ENCODE measurements at places on chromosomes 4 and X.

- DNase-seq, result no peak
These were observed 100.2 kb downstream of the LIMCH1 start for GRCh38 chr4:41638203-41638602.

GRCh38 chr4:144902614-144903013, 195.4 kb downstream of the ANAPC10 start:
- no peak for DNase-seq

DNA sequence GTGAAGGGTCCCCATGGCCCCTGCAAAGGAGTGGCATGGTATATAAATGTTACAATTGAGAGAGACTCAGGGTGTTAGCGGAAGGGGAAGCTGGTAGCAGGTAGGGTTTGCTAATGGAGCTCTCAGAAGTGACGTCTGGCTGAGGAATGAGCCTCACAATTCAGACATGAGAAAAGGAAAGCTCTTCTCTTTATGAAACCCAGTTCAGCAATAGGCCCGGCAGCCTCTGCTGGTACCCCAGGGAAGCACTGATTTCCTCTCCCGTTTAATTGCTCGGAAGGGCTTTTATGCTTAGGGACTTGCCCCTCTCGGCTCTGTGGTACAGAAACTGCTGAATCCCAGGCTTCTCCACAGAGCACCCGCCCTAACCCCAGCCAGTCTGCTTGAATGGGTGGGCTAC, 19.4 kb upstream of the AFAP1 start:
- DNase-seq, result no peak

- no peak for DNase-seq
These were observed 25.4 kb upstream of the AFAP1 start for GRCh38 chr4:7964890-7965662.

- no peak for DNase-seq
These were observed 77.2 kb downstream of the ANKRD50 start for GRCh38 chr4:124635331-124635730.

- DNase-seq, result no peak
These were observed 133.1 kb downstream of the AFAP1 start for GRCh38 chr4:7806338-7807090.

DNA sequence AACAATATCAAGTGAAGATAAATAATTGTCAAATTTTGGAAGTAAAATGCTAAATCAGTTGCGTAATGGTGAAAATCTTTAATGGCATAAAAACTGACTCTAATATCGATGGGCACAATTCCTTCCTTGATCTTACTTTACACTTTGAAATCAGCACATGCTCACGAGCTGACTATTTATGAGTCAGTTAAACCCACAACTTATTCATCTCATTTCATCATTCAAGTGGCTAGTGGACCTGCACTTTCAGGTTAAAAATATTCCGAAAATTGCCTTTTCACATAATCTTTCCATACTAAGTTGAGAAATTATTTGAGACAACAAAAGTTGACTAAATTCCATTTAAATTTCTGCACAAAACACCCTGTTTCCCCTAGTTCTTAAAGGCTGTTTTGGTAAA, 582.1 kb upstream of the TENM3 start:
- DNase-seq, result peak; percentile 42

DNA sequence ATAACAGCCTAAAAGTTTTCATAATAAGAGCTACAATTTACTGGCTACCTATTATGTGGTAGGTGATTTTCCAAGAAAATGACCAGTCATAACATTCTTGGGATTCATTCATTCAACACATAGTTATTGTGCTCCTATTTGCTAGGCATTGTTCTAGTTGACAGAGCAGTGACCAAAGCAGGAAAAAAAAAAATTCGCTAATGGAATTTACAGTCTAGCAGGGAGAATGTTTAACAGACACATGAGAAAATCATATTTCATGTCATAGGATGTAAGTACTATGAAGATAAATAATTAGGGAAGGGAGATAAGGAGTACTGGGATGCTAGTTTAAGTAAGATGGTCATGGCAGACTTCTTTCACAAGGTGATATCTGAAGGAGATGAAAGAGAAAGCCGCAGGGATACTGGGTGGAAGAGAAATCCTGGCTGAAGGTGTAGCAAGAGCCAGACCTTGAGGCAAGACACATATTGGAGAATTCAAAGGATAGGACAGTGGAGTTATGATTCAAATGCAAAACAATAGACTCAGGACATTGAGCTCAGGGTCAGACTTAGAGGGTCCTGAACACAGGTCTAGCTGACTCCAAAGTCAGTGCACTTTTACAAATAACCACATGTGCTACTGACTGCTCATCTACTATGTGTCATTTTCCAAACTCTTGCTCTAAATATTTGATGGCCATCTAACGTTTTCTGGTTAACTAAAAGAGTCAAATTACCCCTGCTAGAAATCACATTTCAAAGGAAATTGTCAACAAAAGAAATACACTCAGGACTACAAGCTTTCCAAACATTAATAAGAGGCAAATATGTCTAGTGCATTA, 20.4 kb downstream of the SPCS3 start:
- no peak for DNase-seq

- DNase-seq, result no peak
These were observed 11.4 kb downstream of the SYN1 start for GRCh38 chrX:47608130-47608810.

GRCh38 chr4:74395633-74396032, 30.7 kb downstream of the EREG start:
- no peak for DNase-seq

GRCh38 chr4:37922328-37922727, 31.4 kb downstream of the TBC1D1 start:
- peak; percentile 63 for DNase-seq

GRCh38 chr4:10120943-10121567, 4.5 kb upstream of the WDR1 start:
- DNase-seq, result no peak

DNA sequence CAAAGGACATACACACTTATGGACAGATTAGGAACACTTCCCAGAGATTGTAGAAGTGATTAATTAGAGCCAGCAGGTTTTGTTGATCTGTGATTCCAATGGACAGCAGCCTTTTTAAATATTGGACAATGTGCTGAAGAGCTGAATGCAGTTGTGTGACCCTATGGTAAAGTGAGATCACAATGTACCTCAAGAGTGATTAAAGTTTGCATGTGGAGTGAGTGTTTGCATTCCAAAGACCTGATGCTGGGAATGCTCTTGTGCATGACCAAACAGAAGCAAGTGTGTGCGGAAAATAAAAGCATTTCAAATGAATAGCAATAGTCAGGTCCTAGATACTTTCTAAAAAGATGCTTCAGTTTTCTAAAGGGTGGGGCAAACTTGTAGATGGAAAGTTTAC, 154.1 kb downstream of the BANK1 start:
- DNase-seq, result no peak

DNA sequence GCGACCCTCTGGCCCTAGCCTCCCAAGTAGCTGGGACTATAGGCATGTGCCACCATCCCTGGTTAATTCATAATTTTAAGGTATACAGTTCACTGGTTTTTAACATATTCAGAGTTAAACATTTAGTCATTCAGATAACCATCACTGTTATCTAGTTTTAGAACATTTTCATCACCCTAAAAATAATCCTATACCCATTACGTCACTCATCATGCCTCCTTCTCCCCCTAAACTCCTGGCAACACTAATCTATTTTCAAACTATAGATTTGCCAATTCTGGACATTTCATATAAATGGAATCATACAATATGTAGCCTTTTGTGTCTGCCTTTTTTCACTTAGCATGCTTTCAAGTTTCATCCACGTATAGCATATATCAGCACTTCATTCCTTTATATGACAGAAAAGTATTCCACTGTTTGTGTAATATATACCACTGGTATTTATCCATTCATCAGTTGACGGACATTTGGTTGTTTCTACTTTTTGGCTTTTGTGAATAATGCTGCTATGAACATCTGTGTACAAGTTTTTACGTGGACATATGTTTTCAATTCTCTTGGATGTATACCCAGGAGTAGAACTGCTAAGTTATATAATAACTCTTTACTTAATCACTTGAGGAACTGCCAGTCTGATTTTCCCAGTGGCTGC, 32.0 kb upstream of the RPS3A start:
- DNase-seq, result no peak

- DNase-seq, result peak; percentile 60
These were observed 160.3 kb downstream of the OR13H1 start for GRCh38 chrX:131704136-131704695.

- DNase-seq, result peak; percentile 27
These were observed 444.9 kb downstream of the RAPGEF2 start for GRCh38 chr4:159547645-159548308.

DNA sequence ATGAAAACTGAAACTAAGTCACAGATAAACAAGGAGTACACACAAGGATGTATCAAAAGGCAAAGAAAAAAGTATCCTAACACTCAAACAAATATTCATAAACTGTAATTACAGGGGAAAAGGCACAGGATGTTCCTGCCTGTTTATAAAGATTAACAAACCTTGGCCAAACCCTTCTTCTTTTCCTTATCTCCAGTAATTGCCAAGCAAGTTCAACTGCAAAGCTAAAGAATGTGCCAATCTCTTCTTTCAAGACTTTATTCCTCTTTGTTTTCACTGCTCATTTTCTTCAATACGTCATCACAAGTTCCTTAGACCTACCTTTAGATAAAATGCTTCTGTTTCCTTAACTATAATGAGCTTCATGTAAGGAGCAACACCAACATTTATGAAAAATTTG, 171.2 kb downstream of the AMELX start:
- DNase-seq, result no peak

- no peak for DNase-seq
These were observed 591 bp downstream of the ELK1 start for GRCh38 chrX:47649781-47650163.

DNA sequence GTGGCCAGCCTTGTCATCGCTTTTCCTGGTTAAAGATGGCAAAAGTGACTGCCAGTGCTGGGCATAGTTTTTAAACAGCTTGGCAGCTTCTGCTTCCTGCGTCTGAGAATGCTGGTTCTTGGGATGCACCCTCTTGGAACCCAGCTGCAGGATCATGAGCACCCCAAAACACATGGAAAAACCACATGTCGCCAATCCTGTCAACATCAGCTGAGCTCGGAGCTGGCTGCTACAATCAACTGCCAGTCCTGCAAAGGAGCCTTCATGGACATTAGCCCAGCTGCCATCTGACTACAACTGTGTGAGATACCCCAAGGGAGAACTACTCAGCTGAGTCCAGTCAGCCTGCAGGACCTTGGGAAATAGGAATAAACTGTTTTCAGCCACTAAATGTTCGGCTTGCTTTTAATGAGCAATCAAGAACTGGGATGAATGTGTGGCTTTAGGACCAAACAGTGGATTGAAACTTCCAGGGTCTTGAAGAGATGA, 31.0 kb downstream of the OSTC start:
- no peak for DNase-seq

DNA sequence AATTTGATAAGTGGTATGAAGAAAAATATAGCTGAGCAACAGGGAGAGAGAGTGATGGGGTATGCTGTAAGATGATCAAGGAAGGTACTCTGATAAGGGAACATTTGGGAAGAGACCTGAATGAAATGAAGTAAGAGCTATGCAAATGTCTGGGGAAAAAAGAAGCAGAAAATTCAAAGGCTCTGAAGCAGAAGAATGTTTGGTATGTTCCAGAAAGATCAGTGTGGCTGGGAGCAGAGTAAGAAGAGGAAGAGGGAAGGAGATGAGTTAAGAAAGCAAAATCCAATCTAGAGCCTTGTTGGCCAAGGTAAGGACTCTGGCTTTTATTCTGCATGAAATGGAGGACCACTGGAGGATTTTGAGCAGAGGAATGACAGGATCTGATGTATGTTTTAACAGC, 90.0 kb downstream of the AWAT2 start:
- DNase-seq, result no peak

GRCh38 chrX:154430479-154430878, 2.0 kb downstream of the ATP6AP1 start:
- DNase-seq, result no peak

- DNase-seq, result peak; percentile 22
These were observed 35.7 kb upstream of the INTS6L start for GRCh38 chrX:135484641-135485289.

- DNase-seq, result no peak
These were observed 225.2 kb upstream of the PGRMC2 start for GRCh38 chr4:128512767-128513322.

GRCh38 chrX:101483705-101484104, 1.6 kb upstream of the ARMCX4 start:
- DNase-seq, result no peak

DNA sequence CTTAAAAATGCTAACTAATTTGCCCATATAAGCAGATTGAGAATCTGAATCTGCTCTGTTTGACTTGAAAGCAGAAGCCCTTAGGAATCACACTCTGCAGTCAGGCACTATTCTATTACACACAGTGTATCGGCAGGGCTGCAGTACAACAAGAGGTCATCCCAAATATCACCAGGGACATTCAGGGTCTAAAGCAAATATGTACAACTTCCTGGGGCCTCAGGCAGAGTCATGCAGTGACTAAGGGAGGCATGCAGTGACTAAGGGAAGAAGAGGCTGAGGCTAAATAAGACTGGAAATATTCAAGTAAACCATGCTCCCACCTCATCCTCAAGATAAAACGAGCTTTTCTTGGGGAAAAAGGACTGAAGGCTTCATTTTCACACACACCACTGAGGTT, 20.9 kb downstream of the MAPK10 start:
- DNase-seq, result peak; percentile 95

DNA sequence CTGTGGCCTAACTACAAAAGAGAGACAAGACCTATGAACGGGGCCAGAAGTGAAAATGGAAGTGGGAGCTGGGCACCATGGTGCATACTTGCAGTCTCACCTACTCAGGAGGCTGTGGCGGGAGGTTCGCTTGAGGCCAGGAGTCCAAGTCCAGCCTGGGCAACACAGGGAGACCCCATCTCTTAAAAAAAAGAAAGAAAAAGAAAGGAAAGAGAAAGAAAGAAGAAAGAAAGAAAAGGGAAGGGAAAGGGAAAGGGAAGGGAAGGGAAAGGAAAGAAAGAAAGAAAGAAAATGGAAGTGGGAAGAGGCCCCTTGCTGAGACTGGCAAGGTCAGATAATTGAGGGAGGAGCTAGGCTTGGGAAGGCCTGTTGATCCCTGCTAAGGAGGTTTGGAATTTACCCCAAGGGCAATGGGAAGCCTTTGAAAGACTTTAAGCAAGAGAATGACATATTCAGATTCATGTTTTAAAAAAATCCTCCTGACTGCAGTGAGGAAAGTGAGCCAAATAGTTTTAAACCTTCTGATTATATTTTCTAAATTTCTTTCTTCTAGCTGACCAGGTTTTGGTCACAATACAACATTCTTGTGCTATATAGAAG, 17.7 kb upstream of the HERC5 start:
- DNase-seq, result no peak

- no peak for DNase-seq
These were observed 72.0 kb downstream of the WFS1 start for GRCh38 chr4:6341696-6342095.
